ENCODE measurements at places on chromosomes 3 and 15.

DNA sequence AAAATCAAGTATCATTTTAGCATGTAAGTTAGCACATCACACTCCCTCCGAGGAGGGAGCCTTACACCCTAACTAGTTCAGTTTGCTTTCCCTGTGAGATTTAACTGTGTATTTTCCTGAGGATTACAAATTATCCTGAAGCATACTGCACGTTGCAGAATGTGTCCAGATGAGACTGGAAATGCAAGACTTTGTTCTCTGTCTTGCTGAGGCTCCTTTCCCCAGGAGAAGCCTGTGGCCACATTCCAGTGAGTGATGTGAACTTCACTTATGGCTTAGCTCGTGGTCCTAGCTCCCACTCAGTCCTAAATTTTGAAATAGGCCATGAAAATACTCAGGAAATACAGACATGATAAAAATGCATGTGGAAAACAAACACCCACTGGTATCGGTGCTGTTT lies 23.7 kb downstream of the PDZRN3 start:
- no peak for DNase-seq

GRCh38 chr3:5690904-5691532 lies 503.5 kb downstream of the EDEM1 start:
- DNase-seq, result no peak

DNA sequence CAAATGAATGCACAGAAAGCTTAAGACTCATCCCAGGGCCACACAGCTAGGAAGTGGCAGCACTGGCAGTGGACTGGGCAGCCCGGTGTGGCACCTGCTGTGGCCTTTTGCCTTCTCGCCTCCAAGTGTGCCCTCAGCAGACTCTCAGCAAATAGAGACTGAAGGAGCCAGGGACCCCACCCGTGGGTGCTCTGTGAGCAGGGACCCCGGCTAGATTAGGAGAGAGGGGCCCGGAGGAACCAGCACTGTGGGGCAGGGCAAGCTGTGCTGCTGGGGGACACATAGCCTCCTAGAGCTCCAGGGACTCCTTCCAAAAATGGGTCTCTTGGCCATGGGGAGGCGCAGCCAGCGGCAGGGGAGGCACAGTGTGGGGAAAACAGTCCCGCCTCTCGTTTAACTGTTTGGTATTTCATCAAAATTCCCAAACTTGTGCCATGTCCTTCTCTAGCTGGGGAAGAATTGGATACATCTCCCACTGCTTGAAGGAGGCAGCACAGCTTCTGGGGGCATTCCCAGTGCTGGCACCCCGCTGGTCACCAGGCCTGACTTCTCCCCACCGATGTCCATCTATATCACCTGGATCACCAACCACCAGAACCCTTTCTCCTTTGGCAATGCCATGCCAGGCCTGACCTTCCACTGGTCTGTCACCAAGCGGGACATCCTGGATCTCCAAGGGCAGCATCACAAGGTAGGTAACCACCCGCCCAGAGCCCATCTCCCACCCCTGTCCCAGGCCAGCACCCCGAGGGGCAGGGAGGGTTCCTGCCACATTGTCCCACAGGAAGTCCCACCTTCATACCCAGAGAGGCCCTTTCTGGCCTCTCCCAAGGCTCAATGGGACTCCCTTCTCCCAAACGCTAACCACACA lies 12.0 kb upstream of the TXNRD3 start:
- no peak for DNase-seq

DNA sequence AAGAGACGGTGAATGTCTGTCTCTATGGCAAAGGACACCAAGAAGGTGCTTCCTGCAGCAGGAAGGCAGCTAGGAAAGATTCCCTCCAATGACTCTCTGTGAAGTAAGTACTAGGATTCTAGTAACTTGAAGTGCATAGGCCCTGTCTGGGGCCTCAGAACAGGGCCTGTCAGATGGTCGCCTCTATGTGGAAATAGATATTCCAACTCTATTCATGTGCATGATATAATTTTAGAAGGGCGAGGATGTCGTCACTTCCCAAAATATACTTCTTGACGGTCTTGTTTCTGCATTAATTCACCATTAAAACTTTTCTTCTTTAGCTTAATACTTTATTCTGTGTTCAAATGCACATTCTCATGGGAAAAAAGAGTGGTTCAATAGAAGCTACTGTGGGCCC lies 167.0 kb downstream of the TLE3 start:
- DNase-seq, result no peak

All from cortex of kidney (tissue), 1 donor.